ENCODE measurements at places on chromosomes 12 and 14.

- DNase-seq: no peak
These were observed 204.5 kb downstream of the SLC15A4 start for GRCh38 chr12:128619263-128619662.

GRCh38 chr14:89221109-89221810 lies 195.8 kb downstream of the FOXN3 start:
- DNase-seq: no peak

DNA sequence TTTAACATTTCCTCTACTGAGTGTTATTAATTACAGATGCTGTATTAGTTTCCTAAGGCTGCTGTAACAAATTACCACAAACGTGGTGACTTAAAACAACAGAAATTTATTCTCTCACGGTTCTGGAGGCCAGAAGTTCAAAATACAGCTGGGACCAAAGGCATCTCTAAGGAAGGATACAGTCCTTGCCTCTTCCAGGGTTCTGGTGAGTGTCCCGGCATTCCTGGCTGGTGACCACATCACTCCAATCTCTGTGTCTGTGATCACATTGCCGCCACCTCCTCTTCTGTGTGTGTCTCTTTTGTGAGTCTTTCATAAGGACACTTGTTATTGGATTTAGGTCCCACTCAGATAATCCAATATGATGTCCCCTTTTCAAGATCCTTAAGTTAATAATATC lies 85.1 kb upstream of the CCDC198 start:
- no peak for DNase-seq

GRCh38 chr12:114045349-114045748 lies 79.2 kb upstream of the RBM19 start:
- DNase-seq: no peak

DNA sequence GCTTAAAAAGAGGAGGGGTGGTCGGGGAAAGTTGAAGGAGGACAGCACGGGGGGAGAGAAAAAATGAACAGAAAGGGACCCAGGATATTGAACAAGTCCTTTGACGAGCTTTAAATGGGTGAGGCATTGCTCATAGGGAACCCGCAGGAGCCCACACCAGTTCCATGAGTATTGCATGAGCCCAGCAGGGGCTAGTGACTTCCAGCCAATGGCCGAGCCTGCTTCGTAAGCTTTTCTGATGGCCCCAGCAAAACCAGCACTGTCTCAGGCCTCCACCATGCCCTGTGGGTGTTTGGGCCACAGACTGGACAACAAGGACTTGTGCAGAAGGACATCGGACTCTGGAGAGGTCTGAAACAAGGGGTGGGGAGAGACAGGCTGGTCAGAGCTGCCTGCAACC lies 109.5 kb downstream of the ZFP36L1 start:
- no peak for DNase-seq

DNA sequence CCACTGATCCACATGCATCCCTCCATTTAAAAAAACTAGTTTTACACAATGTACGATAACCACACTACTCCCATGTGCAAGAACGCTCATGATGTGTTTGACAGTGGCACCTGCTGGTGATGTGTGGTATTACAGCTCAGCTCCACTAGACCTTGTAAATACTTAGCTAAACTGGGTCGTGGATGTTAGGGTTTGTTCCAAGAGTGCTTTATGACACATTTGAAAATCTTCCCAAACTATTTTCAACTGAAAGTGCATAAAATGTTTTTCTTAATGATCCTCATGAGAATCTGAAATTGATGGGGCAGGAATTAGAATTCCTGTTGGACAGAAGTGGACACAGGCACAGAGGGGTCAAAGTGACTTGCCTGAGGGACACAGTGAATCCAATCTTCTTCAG lies 99.2 kb downstream of the SCARB1 start:
- peak; percentile 18 for DNase-seq

DNA sequence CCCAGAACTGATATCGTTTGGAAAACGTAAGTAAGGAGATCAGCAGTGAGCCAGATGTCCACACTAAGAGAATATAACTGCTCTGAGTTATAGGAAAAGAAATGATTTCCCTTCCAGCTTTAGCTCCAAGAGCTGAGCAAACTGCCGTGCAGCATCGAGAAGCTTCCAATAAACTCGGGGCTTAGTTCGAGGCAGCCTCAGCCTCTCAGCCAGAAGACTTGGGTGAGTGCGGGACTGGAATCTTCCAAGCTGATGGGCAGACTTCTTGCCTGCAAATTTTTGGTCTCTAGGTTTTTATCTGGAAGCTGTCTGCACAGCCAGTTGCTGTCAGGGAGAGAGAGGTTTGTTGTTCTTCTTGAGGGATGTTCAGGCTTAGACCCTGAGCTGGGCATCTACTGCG lies 196.1 kb downstream of the PHETA1 start:
- DNase-seq: no peak

DNA sequence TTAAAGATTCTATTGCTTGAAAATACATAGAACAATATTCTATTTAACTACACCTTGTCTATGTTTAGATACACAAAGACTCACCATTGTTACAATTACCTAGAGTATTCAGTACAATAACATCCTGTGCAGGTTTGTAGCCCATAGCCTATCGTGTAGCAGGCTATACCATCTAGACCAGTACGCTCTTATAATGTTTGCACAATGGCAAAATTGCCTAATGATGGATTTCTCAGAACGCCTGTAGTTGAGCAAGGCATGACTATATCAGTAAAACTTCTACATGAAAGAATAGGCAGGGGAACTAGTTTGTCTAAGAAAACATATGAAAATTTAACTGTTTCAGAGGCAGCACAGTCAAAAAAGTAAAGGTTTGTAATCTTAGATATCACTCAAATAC lies 375.9 kb downstream of the DAD1 start:
- DNase-seq: no peak

DNA sequence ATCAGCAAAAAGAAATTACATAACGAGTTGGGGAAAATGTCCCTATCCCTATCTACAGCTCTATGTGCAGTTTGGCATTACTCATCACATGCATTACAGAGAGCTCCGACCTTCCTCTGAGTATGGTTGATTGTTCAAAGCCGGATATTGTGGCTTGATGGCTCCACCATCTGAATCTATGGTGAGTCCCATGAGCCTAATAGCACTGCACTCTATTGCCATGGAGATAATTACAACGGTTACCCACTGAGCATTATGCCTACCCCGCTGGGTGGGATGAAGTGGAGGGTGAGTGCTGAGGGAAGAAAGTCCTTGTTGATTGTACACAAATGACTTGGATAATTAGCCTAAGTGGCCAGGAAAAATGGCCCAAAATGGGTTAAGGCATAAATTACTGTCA lies 800.5 kb downstream of the NRXN3 start:
- DNase-seq: peak; percentile 88

DNA sequence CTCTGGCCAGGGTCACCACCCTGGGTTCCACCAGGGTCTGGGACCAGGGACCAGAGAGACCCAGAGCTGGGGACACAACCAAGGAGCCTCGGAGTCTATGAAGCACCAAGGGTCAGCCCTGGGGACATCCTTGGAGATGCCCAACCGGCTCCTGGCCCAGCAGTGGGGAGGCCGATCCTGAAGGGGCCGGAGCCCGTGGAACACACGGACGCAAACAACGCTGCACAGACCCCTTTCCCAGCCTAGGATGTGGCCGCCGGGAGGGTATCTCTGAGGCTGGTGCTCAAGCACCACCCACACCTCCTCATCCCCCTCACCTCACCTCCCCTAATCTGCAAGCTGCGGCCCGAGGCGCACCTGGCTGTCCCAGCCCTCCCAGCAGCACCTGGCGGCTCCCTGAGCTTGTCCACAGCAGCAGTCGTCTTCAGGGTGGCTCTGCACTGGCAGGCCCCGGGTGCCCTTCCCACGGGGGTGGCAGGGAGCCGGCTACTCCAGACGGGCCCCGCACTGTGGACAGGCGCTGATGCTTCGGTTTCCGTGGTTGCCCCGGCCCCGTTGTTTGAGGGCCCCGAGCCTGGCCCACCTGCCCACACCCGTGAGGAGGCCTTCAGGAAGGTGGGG lies 146.8 kb upstream of the C14orf180 start:
- DNase-seq: no peak

DNA sequence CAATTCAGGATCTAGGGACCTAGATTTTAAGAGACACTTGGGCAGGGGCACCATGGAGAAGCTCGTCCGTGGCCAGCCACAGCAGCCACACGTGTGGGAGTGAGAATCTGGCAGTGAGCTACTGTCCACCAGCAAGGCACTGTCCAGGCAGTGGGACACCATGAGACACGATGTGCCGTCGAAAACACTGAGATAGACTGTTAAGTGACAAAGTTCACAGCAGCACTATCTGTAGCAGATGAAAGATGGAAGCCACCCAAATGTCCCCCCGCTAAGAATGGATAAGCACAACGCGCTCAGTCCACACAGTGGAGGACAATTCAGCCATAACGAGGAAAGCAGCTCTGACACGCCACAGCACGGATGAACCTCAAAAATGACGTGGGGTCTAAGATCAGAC lies 19.7 kb downstream of the RILPL1 start:
- no peak for DNase-seq

DNA sequence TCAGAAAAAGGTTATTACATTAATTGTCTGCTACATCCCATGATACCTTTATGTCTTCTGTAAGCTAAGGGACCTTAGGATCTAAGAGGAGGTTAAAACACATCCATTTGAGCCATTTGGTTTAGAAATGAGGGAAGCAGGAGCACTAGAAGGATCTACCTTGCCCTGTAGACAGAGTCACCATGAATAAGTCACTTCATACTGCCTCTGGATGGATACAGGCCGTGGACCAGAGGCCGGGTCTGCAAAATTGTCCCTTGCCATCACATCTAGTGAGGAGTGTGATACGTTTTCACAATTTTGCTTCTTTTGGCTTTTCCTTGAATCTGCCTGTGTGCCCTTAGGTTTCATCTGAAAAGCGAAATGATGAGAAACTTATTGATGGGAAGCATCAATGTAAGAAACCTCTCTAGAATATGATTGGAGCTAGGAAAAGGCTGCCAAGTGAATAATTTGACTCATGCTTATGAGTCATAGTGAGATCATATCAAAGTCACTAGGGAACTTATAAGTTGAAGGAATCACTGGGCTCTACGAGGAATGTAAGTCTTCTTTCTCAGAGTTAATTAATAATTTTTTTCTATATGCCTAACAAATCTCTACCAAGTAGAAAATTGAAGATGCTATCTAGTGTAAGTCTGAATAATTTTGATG lies 10.8 kb downstream of the GLRX5 start:
- no peak for DNase-seq

- DNase-seq: no peak
These were observed 35.9 kb upstream of the MED13L start for GRCh38 chr12:116313194-116313927.

GRCh38 chr14:105531088-105531893 lies 4.9 kb downstream of the TMEM121 start:
- no peak for DNase-seq

GRCh38 chr12:76611533-76611932 lies 52.0 kb upstream of the OSBPL8 start:
- DNase-seq: no peak

- no peak for DNase-seq
These were observed 210.3 kb downstream of the TMTC2 start for GRCh38 chr12:82896979-82897378.

DNA sequence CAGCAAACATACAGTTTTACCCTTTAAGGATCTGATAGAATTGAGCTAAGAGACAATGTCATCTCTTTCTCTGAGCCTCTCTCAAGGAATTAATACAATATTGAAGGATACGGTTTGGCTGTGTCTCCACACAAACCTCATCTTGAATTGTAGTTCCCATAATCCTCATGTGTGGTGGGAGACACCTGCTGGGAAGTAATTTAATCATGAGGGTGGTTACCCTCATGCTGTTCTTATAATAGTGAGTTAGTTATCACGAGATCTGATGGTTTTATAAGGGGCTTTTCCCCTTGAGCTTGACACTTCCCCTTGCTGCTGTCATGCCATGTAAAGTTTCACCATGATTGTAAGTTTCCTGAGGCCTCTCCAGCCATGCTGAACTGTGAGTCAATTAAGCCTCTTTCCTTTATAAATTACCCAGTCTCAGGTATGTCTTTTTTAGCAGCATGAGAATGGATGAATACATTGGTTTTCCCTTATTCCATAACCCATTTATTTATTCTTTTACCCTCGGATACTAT lies 47.6 kb downstream of the TMEM30B start:
- no peak for DNase-seq

- peak; percentile 51 for DNase-seq
These were observed 107.0 kb downstream of the ADAMTS20 start for GRCh38 chr12:43444940-43445564.

DNA sequence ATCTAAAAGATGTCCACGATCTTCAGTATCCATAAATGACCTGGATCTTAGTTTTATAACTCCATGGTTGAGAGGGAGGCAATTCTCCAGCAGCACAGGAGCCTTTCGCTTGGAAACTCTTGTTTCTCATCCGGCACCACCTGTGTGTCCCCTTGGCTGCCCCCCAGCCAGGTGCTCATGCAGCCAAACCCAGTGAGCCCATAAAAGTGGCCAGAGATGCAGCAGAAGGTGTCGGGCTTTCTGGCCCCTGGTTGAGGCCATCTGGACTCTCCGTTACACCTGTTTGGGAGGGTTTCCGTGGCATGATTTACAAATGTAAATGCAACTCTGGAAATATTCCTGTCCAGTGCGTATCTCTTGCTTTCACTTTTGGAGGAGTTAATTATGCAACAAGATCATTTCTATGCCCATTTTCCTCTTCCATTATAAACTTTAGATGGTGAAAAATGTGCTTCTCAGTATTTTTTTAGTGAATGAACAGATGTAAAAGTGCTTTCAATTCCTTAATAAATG lies 291.1 kb downstream of the DIO2 start:
- DNase-seq: no peak

- DNase-seq: no peak
These were observed 264.3 kb upstream of the FOXN3 start for GRCh38 chr14:89681086-89682018.

- no peak for DNase-seq
These were observed 199.0 kb downstream of the EXOC5 start for GRCh38 chr14:57069702-57070101.

GRCh38 chr14:93039649-93040315 lies 75.9 kb downstream of the ITPK1 start:
- DNase-seq: no peak

DNA sequence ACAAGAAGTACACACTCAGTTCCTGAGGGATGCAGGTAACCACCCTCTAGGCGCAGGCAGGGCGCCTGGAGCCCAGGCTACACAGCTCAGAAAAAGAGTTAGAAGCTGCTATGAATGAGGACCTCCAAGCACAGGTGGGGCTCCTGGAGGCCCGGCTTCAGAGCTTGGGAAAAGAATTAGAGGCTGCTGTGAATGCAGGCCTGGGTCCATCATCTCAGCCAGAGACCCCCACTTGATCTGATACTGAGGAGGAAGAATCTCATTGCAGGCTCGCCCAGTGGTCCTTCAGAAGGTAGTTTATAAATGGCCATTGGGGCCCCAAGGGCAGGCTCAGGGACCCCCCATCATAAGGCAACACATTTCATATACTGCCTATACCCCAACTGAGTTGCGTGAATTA lies 556.4 kb downstream of the SLC6A15 start:
- no peak for DNase-seq

- DNase-seq: no peak
These were observed 12.3 kb downstream of the EP400 start for GRCh38 chr12:131962069-131962468.

Data from NCI-H146 (cell line).